ENCODE measurements at places on chromosomes 3 and 15. TPM values are rescaled to one million over a fixed set of nuclear protein-coding genes. Genes with fewer than 3 reads are reported as not detected.

- DNase-seq = no peak
These were observed 6.7 kb upstream of the PROK2 start for GRCh38 chr3:71791634-71792033.

DNA sequence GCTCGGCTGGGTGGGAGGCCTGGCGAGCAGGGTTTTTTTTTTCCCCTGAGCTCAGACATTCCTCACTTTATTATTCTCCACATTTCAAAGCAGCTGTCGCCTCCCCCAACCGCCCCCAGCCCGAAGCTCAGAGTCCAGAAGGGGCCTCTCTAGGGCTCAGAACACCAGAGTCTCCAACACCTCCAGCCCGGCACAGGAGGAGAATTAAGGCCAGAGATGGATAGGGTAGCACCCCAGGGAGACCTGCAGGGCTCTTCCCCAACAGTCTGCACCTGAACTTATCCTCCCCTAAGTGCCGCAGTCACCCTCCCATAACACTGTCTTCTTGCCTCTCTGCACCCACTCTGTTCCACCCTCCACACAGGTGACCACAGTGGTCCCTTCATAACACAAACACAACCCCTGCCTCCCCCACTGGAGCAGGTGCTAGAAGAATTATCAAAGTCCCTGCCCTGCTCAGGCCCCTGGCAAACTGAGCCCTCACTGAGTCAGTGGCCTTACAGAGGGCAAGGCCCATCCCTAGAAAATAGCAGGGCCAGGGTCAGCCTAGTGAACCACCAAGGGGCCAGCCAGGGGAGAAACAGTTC is 14.1 kb downstream of the MYL3 start:
- peak; percentile 19 for DNase-seq

- no peak for DNase-seq
These were observed 42.5 kb upstream of the RFX7 start for GRCh38 chr15:56286213-56286612.

KBTBD8 gene
- 7.7 TPM for total RNA-seq

RTP1 gene
- not detected for total RNA-seq

- DNase-seq = no peak
These were observed 56.5 kb upstream of the RASA2 start for GRCh38 chr3:141430316-141430715.

GABRB3 gene
- 0.25 TPM for total RNA-seq

SLC7A14 gene
- total RNA-seq = not detected

SNTN gene
- total RNA-seq = not detected

GRCh38 chr15:70555713-70556112 is 207.6 kb downstream of the UACA start:
- no peak for DNase-seq

TRANK1 gene
- total RNA-seq = 2.1 TPM

DNA sequence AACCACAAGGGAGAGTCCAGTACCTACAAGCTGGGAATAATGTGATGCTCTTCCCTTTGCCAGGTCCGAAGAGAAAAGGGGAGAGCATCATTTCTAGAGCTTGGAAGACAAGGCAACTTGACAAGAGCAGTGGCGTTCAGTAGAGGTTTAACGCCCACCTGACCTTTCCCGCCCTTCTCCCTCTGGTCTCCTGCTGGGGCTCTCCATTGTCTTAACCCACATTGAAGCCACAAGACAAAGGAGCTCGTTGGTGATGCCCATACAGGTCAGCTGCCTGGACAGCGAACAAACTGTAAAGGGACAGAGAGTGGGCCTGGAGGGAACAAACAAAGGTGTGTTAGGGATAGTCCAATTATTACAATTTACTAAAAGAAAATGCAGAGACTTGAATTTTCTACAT is 13.1 kb upstream of the DUT start:
- DNase-seq = no peak

GRCh38 chr3:124841517-124841916 is 45.6 kb downstream of the ITGB5 start:
- DNase-seq = no peak

AP2M1 gene
- 171 TPM for total RNA-seq

DNA sequence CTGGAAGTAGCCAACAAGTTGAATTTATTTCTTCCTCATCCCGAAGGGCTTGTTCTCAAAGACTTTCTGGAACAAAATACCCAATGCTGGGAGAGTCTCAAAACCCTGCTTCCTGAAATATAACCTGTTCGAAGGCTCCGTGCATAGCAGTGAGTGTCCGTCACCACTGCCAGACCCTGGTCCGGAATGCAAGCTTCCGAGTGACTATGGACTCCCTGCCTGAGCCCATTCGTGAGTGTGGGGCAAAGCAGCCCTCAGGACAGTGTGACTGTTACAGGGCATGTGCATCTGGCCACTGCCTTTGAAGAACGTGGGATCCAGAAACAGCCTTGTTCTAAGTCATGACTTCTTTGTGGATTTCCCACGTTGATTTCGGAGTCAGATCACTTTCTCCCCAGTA is 214.5 kb upstream of the IGF1R start:
- no peak for DNase-seq

DNA sequence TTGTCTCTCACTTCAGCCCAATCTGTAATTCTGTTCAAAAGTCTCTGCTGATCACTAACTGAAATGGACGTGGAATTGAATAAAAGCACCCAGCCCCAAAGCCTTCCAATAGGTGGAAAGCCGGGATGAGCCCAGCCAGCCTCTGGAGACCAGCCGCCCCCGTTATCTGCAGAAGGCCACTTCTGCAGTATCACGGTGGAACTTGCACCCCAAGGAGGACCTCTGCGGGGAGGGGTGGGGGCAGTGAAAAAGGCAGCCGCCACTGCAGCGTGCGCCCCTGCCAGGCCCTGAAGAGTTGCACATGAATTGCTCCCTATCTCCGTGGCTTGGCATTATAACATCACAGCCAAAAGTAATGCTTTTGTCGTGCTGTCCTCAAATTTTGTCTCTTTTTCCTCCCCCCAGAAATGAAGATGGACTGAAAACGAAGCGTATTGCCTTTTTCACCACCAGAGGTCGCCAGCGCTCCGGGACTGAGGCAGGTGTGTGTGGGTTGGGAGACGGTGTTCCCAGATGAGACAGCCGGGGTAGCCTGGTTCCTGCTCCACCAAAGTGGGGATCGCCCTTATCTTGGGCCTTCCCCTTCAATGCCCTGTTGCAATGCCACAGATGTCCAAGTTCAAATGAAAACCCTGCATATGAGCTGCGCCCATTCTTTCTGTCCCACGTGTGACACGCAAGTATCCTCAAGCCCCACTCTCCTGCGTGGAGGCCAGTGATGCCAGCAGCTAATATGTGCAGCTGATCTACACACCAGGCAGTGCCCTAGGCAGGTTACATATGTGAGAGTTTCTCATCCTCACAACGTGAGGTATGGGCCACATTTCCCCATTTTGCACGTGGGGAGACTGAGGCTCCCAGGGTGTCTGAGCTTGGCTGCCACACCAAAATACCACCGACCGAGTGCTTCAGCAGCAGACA is 96.0 kb downstream of the LRRK1 start:
- peak; percentile 82 for DNase-seq

DNA sequence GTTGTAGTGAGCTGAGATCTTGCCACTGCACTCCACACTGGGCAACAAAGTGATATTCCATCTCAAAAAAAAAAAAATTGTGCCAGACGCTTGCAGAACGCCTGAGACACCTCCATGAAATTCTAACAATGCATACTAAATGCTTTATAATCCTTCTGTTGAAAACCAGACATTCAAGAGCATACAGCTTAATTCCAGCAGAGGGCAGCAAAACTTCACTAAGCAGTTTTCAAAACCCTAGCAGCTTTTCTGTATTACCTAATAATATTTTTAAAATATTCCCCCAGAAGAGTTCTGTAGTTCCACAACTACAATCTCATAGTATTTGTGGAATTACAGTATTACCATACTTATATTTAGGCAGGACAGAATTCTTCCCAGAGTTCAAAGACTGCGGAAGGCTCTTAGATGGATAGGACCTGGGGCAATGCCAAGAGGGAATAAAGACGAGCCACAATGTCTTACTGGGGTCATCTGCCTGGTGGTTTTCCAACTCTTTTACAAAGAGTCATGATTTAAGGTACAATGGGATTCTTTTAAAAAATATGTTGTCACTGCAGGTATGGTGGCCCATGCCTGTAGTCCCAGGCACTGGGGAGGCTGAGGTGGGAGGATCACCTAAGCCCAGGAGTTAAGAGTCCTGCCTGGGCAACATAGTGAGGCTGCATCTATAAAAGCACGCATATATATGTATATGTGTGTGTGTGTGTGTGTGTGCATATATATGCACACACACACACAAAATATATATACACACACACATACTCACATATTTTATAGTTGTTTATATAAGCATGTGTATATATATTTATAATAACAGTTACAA is 19.6 kb upstream of the TASOR start:
- DNase-seq = no peak

DNA sequence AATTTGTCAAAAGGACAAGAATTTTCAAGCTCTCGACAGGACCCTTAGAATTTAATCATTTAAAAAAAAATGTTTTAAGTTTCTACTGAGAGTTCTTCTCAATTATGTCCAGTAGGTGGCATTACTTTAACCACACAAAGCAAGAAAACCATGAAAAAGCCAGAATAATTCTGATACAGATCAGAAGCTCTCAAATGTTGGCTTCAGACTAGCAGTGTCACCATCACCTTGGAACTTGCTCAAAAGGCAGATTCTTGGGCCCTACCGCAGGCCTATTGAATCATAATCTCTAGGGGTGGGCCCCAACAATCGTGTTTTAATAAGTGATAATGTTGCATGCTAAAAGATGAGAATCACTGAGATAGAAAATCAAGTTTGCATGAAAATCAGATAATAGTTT is 99.5 kb upstream of the KCNMB2 start:
- no peak for DNase-seq

- DNase-seq = no peak
These were observed 21.7 kb downstream of the ETFA start for GRCh38 chr15:76289582-76289981.

SOX14 gene
- total RNA-seq = not detected

DNA sequence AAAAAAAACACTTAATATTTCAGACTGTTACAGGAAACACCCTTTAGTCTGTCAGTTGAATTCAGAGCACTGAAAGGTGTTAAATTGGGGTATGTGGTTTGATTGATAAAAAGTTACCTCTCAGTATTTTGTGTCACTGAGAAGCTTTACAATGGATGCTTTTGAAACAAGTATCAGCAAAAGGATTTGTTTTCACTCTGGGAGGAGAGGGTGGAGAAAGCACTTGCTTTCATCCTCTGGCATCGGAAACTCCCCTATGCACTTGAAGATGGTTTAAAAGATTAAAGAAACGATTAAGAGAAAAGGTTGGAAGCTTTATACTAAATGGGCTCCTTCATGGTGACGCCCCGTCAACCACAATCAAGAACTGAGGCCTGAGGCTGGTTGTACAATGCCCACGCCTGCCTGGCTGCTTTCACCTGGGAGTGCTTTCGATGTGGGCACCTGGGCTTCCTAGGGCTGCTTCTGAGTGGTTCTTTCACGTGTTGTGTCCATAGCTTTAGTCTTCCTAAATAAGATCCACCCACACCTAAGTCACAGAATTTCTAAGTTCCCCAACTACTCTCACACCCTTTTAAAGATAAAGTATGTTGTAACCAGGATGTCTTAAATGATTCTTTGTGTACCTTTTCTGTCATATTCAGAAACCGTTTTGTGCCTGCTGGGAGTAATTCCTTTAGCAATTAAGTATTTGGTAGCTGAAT is 17.9 kb downstream of the TMEM43 start:
- DNase-seq = no peak

- DNase-seq = no peak
These were observed 48.4 kb upstream of the IP6K2 start for GRCh38 chr3:48765376-48765775.

PP2D1 gene
- total RNA-seq = not detected

DNA sequence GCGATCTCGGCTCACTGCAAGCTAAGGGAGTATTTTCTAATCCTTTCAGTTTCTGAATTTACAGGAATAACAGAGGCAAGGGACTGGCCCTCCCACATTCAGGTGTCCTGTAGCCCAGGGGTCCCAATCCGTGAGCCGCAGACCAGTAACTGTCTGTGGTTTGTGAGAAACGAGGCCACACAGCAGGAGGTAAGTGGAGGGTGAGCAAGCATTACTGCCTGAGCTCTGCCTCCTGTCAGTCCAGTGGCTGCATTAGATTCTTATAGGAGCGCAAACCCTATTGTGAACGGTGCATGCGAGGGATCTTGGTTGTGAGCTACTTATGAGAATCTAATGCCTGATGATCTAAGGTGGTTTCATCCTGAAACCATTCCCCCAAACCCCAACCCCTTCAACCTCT is 5.0 kb upstream of the IL17RC start:
- no peak for DNase-seq

GRCh38 chr3:194256040-194256945 is 94.8 kb downstream of the CPN2 start:
- DNase-seq = no peak

GRCh38 chr3:112736805-112737566 is 96.0 kb upstream of the CCDC80 start:
- DNase-seq = no peak

Data from psoas muscle (tissue), 8 donors.